Central memory CD4-positive, alpha-beta T cell (primary cell): ENCODE measurements at places on chromosomes 11 and 22.

GRCh38 chr11:45053736-45054446, 92.5 kb upstream of the PRDM11 start:
- no peak for DNase-seq

DNA sequence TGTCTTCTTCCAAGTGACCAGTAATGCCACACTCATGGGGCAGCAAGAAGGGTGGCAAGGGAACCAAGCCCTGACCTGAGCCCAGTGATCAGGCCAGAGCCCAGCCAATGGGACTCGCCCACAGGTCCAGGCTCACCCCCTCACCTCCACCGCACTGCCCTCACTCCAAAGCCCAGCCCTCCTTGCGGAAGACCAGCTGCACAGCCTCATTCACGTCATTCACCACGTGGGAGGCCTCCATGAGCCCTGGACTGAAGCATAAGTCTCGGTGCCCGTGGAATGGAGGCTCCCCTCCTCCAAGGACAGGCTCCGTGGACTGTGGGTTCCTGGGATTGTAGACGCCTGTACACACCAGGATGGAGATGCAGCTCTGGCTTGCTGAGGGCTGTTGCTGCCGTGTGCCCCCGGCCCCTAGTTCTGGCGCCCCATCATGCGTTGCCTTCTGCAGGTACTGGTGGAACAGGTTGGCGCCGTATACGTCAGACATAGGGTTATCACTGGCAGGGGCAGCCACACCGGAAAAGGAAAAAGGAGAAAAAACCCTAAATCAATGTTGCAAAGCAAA, 16.8 kb upstream of the TMEM121B start:
- DNase-seq, result no peak

- DNase-seq, result no peak
Measured at GRCh38 chr22:27490080-27490479, 311.5 kb downstream of the MN1 start.

DNA sequence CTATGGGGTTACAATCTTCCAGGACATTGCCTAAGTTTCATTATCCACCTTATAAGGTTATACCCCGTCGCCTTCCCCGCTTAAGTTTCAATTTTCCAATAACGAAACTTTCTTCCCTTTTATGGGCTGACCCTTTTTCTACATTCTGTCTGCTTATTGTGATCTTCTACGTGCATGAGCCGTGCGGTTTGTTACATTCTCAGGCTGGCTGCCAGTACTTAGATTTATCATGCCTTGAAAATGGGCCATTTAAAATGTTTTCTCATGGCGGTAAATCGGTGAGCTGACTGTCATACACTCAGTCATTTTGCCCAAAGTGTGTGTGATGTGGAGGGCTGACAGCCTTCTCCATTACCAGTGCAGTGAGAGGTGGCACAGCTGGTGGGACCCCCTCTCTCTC, 23.3 kb downstream of the DGCR6L start:
- no peak for DNase-seq

GRCh38 chr11:74845978-74846517, 97.4 kb downstream of the RNF169 start:
- DNase-seq, result no peak
